ENCODE measurements at places on chromosomes 3 and 15.
A peak's percentile ranks its signal among the peaks of the same experiment; 100 is the strongest.

GRCh38 chr3:15341030-15341726 is 8.8 kb upstream of the SH3BP5 start:
- no peak for DNase-seq

- no peak for DNase-seq
These were observed 314.2 kb downstream of the NTRK3 start for GRCh38 chr15:87942316-87942715.

DNA sequence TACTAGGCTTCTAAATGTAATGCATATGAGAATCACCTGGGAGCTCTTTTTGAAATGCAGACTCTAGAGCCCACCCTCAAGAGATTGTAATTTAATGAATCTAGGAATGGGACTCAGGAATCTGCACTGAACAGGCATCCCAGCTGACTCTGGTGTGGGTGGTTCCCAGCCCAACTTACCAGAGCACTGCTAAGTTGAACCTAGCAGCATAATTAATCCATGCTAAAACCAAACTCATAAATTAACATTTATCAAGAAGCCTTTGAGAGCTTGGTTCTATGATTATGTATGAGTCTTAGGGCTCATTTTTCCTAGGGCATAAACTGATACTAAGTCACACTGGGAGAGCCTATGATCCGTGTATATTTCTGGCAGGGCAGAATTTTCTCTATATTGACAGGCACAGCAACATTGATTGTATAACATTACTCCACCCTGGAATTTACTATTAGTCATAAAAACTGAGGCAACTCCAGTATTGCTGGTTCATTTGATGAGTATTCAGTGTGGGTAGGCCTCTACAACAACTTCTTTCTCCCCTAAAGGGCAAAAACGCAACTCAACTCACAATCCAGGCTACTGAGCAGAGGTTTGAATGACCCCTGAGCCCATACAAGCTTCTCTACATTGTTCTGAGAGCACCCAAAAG is 10.7 kb upstream of the CSTA start:
- no peak for DNase-seq

- DNase-seq: no peak
These were observed 15.6 kb downstream of the CLEC3B start for GRCh38 chr3:45041666-45042065.

DNA sequence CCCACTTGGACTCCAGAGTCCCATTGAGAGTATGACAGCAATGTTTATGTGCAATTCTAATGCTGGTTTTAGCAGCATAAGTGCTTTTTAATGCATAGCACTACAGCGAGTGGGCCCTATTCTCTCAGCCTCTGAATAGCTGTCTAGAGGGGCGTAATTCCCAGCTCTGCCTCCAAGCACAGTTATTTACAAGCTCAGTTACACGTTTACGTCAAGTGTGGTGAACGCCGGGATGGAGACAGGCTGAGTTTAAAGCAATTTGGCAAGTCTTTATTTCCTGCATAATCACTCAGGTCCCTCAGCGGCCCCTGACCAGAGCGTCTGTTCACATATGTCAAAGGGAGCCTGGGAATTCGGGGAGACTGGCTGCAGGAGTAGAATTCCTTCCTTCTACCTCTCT is 43.9 kb downstream of the SOX14 start:
- DNase-seq: no peak

- peak; percentile 56 for DNase-seq
These were observed 87.3 kb upstream of the C15orf61 start for GRCh38 chr15:67433495-67434099.

DNA sequence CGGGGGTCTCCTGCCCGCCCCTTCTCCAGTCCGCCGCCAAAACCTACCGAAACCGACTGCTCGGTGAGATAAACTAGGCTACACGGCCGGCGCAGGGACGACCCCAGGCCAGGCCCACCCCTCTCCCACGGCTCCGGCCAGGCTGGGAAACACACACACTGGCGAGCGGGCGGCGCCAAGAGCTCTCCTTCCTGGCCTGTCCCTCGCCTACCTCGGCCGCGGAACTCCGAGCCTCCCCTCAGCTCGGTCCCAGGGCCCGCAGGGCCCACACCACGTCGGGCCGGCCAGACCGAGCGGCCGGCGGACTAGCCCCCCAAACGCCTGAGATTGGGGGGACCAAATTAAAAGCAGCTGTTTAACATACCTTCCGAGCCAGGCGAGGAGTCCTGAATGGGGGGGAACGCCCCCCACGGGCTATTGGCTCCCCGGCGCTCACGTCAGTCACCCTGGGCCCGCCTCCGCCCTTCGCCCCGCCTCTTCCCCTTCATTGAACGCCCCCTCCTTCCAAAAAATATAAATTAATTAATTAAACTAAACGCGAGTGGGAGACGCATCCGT is 4.0 kb upstream of the SIN3A start:
- DNase-seq: peak; percentile 75

- no peak for DNase-seq
These were observed 9.4 kb downstream of the ATP13A4 start for GRCh38 chr3:193545304-193545703.

GRCh38 chr15:54618120-54618519 is 578.6 kb downstream of the RSL24D1 start:
- DNase-seq: no peak

DNA sequence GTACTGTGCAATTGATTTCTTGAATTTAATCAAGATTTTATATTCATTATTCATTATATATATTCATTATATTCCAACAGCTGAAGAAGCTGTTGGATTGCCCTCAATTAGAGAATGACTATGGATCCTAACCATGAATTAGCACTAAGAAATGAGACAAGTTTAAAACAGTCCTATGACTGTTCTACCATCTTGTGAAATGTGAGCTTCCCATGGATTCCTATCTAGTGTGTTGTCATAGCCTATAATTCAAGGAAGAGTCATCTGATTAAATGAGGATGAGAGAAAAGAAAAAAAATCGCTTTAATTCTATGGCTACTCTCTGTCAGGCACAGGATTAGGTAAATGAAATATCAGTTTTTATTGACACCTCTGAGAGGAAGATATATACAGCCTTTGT is 696.6 kb upstream of the NAALADL2 start:
- DNase-seq: peak; percentile 56

DNA sequence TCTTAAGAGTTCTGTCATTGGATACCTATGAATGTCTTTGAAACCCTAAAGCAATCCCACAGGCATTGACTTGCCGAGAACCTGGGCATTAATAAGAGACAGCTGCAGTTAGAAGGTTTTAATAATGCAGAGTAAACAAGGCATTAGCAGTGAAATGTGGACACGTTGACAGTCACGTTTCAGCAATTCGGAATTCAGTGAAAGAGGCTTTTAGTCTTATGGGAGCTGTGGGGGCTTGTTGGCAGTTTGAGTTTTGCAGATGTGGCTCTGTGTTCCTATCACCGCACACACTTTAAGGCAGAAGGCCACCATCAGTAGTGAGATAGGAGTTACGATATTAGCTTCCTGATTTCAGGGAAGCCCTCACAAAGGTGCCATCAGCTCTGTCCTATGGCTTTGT is 145.2 kb upstream of the NUDT16 start:
- no peak for DNase-seq

- no peak for DNase-seq
These were observed 532 bp upstream of the SELENOT start for GRCh38 chr3:150602426-150603152.

Measured in AG10803 (cell line).